B cell (primary cell): ENCODE measurements at places on chromosomes 6 and 20. TPM values are rescaled to one million over a fixed set of nuclear protein-coding genes. Genes with fewer than 3 reads are reported as not detected.

Gene C2
- polyA plus RNA-seq: 0.23 and 0.28 TPM in 2 replicates

Gene TIAM2
- polyA plus RNA-seq: 6.8 and 13.1 TPM in 2 replicates

Gene ANKRD6
- 2.9 and 3.8 TPM in 2 replicates for polyA plus RNA-seq

Gene FAM217A
- polyA plus RNA-seq: not detected in 2 replicates
